ENCODE measurements at places on chromosomes 4 and X.

DNA sequence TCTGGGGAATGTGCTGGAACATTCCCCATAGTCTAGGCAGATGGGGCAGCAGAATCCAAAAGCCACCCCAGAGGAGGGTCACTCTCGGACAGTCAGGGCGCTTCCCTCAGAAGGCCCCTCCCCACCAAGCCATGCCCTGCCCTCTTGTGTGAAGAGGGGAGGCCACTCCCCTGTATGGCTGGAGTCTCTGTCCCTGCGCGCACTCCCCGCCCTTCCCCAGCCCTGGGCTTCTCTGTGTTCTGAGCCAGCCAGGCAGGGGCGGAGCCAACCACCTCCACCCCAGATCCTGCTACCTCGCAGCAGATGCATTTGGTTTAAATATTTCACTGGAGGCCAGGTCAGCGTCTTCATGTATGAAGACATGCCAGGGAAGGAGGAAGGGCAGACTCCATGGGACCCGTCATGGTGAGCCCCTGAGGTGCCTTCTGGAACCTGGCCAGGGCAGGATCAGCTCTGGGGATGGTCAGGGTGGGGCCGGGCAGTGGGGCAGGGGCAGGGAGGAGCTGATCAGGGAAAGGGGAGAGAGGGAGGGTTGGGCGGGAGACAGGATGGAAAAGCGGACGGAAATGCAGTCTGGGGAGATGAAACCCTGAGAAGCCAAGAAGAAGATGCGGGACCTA, 107.3 kb downstream of the ADRA2C start:
- DNase-seq, result no peak

DNA sequence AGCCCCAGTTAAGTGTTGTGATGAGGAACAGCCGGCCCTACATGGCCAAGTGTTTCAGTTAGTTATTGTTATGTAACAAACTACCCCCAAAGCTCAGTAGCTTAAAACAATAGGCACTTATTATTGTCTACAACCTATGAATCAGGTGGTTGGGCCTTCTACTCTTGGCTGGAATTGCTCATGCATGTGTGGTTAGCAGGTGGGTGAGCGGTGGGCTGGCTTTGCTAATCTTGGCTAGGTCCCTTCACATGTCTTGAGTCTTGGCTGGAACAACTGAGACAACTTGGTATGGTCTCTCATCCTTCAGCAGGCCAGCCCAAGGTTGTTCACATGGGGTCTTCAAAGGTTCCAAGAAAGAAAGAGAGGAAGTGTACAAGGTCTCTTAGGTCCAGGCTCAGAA, 54.5 kb upstream of the CHRNA9 start:
- no peak for DNase-seq

DNA sequence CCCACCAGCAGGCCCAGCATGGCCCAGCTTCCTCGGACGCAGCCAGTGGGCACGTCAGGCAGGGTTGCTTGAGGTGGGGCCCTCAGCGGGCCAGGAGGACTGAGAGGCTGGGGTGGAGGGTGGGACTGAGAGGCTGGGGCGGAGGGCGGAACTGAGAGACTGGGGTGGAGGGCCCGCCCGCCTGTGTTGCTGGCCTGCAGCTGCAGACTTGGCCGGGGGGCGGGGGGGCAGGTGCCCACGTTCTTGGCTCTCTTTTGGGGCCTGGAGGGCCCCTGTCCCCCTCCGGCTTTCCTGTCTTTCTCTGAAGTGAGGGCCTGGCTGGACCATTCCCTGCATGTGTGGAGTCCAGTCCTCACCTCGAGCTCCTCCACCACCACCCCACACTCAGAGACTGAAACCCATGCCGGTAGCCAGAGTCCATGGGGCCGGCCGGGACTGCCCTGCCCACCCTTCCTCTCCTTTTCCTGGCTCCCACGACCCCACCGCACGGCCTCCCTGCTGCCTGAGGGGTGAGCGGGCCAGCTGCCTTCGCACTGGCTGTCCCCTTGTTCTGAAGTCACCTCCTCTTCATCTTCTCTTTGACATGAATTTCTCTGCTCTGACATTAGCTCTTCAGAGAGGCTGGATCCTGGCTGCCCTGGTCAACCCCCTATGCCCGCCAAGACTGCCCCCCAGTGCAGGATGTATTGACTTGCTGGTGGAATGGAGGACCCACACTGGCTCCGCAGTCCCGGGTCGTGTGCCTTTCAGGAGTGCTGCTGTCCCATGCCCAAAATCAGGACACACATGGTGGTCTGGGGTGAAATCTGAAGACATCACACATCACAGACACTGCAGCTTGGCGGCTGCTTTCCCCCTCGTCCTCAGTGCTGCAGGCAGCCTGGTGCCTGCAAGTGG, 10.1 kb upstream of the NKX1-1 start:
- DNase-seq, result no peak

GRCh38 chr4:7126981-7127380, 59.1 kb upstream of the GRPEL1 start:
- DNase-seq, result no peak

GRCh38 chr4:6641164-6641970, 882 bp downstream of the MRFAP1 start:
- DNase-seq, result no peak

GRCh38 chr4:126756050-126756829, 876.5 kb upstream of the INTU start:
- DNase-seq, result no peak

GRCh38 chr4:186422296-186422695, 133.1 kb downstream of the MTNR1A start:
- DNase-seq, result no peak
